NCI-H526 treated with DMSO at 0.1 percent for 48 hours (cell line): ENCODE measurements at places on chromosomes 11 and 22.
A peak's percentile ranks its signal among the peaks of the same experiment; 100 is the strongest.

DNA sequence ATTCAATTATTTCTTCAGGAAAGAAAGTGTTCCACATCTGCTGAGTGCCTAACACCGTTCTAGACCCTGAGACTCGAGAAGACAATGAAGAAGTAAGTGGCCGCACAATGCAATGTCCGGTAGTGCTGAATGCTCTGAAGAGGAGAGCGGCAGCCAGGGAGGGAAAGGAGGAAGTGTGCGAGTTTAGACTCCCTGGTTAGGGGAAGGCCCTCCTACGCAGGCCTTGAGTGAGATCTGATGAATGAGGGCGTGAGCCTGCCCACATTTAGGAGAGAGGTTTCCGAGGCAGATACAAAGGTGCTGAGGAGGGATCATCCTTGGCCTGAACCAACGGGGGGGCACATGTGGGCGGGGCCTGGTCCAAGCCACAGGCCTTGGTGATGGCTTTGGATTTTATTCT lies 558.6 kb downstream of the NTM start:
- no peak for DNase-seq

DNA sequence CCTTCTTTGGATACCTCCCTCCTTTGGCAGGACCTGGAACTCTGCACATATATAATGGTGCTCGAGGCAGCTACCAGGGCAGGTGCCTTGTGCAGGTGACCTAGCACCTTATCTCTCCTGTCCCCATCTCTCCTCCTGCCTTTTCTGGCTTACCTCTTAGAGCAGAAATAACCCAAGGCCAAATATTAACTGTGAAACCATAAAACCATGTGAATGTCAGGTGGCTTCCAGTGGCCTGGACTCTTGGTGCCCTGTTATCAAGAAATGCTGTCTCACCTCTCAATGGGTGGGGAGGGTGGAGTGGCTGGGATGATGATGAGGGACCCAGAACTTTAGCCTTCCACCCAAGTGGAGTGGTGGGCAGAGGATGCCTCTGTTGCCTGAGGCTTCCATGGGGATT lies 42.9 kb downstream of the YWHAH start:
- DNase-seq: no peak

- DNase-seq: no peak
These were observed 267.9 kb upstream of the SESN3 start for GRCh38 chr11:95498722-95499425.

DNA sequence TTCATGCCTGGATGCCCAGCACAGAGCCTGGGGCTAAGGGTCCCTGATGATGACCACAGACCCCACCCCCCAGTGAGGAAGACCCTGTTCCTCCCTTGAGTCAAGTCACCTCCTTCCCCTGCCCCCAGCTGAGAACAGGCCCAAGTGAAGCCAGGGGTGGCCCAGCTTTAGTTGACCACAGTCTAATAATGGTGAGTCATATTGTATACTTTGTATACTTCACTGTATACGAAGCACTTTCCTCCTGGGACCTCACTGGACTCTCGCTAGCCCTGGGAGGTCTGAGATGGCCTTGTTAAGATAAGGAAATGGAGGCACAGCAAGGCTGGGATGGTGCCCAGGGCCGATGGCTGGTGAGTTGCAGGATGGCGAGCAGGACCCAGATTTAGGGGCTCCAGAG lies 3.7 kb upstream of the FLRT1 start:
- no peak for DNase-seq

DNA sequence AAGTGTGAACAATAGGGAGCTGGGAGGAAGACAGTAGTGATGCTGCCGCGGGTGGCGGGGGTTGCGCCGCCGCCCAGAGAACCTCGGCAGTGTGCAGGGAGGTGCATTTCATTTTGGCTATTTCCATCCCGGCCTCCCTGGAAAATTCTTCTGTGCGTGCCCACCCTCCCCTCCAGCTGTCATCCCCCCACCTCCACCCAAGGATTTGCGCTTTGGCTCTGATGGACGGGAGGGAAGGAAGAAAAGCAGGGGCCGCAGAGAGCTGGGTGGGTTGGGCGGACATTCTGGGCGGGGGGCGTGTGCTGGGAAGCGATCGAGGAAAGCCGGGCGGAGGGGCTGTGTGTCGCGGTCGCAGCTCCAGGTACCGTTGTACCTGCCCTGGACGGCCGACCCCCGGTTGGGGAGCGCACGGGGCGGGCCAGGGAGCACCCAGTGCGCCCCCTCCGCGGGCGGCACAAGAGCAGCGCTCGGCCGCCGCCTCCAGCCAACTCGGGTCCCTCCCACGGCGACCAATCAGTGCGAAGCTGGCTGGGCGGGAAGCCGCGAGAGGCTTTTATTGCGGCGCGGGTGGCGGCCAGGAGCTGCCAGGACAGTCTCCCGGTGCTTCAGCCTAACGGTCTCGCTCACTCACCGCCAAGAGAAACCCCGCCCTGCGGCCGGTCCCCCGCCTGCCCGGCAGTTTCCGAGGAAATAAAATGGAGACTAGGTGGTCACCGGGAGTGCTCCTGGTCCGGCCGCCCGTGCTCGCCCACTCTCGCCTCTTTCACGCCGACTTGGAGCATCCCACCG lies 1.6 kb downstream of the NCAM1 start:
- peak; percentile 92 for DNase-seq

DNA sequence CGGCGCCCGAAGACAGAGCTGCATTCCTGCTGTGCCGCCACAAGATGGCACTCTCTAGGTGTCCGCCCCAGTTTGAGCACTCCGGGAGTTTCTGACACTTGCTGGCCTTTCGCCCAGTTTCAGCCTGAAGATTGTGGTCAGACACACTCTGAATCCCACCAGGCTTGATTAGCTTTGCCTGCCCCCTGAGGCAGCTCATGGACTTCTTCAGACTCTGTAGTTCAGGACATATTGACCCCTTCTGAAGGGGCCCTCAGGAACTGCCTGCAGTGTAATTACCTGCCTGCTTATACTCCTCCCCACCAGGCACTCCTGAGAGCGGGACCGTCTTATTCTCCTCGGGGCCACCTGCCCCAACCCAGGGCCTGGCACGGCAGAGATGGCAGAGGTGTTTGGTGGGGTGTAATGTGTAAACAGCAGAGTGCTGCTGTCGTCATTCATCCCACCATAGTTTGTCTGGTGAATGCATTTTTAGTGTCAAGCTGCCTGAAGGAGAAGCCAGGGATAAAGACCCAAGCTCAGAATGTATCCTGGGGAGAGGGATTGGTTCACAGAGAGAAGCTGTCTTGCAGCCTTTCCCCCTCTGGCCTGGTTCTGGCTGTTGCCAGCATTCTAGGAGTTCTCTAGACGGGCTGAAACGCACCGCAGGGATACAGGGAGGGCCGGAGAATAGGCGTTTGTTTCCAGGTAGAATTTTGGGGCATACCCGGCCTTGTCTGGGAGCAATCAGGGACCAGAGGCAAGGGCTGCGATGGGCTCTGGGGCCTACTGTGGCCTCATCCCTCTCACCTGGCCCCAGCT lies 46.4 kb downstream of the EIF3F start:
- DNase-seq: peak; percentile 41

- DNase-seq: no peak
These were observed 105.8 kb upstream of the BID start for GRCh38 chr22:17880020-17880419.

DNA sequence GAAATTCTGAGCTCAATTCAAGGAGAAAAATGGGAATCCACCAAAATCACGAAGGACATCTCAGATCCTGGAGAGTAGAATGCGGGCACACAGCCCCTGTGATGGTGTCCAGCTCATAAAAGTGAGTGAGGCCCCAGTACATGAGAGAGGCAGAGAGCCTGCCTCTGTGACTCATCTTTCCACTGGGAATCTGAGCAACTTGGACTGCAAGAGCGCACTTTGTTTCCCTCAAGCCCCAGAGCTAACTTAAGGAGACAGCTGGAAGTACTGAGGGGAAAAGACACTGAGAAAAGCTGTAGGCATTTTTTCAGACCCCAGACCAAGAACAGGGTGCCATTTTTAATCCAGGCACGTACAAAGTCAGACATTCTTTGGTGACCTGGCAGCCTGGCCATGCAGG lies 273.7 kb downstream of the C11orf87 start:
- DNase-seq: no peak

DNA sequence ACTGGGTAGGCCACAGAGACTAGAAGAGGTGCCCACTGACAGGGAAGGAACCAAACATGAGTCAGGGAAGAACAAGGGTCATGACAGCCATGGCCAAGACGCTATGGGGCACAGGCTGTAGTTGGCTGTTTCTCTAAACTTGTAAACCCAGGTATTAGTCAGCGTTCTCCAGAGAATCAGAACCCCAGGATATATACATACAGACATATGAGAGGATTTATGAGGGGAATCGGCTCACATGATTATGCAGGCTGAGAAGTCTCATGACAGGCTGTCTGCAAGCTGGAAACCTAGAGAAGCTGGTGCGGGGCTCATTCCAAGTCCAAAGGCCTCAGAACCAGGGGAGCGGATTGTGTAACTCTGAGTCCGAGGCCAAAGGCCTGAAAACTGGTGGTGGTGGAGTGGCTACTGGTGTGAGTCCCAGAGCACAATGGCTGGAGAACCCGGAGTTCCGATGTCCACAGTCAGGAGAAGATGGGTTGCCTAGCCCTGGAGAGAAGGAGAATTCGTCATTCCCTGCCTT lies 29.7 kb upstream of the CD81 start:
- DNase-seq: no peak

- DNase-seq: no peak
These were observed 41.6 kb downstream of the ACER3 start for GRCh38 chr11:76902121-76903014.

GRCh38 chr11:13261591-13262061 lies 16.0 kb upstream of the BMAL1 start:
- DNase-seq: no peak

DNA sequence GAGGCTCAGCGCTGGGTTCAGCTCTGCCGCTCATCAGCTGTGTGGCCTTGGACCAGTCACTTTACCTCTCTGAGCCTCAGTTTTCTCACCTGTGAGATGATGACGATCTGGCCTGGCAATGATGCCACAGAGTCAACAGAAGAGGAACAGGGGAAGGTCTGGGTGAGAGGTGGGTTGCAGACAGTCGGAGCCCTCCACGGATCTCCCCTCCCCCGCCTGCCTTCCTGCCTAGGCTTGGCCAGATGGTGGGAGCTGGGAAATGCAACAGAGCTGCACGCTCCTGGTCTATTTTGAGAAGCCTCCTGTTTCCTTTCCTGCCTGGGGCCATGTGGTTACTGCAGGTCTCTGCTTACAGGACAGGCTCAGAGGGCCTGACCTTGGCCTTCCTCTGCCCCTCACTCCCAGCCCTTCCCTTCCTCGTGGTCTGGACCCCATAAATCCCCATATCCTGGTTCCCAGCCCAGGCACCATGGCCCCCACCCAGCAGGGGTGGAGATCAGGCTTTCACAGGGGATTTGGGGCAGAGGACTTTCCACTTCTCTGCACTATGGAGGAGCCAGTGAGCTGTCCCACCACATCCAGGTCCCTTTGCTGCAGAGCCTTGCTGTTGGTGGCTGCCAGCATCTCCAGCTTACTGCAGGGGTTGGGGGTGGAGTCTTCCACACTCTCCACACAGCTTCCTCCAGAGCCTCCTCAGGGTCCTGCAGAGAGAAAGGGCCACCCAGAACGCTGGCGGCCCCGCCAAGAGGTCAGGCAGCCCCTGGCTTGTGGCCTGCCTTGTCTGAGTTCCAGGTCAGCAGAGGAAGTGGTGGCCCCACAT lies 46.9 kb downstream of the C11orf96 start:
- DNase-seq: no peak

GRCh38 chr11:81444297-81444696 lies 1289.4 kb downstream of the FAM181B start:
- DNase-seq: no peak

DNA sequence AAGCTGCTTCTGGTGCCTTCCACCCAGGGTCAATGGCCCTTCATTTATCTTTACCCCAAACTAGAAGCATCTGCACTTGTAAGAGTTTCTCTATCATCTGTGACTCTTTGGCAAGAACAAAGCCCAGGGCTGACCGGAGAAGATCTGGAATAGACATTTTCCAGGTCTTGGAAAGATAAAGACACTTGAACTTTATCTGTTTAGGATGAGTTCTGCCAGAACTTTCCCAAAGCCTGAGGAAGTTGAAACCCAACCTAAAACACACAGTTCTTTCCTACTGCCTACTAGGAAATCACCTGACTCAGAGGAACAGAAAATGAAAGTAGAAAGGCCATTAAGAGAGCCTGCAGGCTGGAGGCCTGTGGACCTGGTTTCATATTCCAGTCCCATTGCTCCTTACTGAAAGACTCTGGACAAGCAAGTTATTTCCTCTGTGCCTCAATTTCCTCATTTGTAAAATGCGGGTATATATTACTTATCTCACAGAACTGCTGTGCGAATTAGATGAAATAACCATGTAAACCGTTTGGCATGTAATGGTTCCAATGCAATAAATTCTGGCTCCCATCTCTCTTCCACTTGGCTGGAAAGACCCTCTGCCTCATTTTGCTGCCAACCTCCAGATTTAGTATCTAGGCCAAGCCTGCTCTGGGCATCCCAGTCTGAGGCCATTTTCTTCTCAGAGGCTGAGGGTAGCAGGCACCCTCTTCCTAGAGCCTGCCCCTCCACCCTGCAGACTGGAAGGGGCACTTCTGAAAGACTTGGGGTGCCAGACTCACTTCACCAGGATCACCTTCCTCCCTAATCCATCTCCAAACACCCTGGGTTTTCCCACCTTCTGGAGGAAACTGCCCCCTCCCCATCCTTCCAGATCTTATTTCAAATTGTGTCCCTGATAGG lies 1.2 kb downstream of the UBE2L6 start:
- DNase-seq: no peak

DNA sequence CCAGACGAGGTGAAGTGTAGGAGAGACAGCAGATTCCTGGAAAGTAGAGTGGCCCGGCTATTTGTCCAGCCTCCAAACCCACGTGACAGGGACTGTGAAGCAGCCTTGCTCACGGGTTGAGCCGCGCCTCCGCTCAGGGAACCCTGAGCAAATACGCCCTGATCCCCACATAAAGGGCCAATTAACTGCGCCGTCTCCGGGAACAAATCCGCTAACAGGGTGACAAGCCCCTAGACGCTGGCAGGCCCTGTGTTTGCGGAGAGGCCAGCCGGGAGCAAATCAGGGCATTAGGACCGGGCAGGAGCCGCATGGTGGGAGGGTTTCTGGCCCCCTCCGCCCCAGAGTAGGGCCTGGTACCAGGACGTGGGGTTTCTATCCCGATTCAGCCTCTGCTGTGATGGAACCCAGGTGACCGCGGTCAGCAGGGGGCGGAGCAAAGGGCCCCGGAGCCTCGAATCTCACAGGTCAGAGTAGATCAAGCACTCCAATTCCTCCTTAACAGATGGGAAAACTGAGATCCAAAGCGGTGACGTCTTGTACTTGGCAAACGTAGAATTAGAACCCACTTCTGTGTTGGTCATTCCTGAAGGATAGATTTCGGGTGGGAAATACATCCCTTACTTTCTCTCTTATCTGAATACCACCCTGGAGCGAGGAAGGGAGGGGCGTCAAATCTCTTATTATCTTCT lies 2.0 kb upstream of the ROBO3 start:
- DNase-seq: no peak

DNA sequence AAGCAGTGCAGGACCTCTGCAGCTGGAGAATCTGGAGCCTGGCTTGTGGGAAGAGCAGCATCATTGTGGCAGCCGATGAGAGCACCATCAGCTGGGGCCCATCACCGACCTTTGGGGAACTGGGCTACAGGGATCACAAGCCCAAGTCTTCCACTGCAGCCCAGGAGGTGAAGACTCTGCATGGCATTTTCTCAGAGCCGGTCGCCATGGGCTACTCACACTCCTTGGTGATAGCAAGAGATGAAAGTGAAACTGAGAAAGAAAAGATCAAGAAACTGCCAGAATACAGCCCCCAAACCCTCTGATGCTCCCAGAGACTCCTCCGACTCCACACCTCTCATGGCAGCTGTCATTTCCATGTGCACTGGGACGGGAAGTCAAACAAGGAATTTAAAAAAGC lies 35.6 kb downstream of the ASRGL1 start:
- no peak for DNase-seq

GRCh38 chr22:44318751-44319150 lies 6.0 kb upstream of the SHISAL1 start:
- no peak for DNase-seq

GRCh38 chr22:37310075-37310606 lies 27.8 kb downstream of the CYTH4 start:
- DNase-seq: no peak
